Effector memory CD4-positive, alpha-beta T cell (primary cell): ENCODE measurements at places on chromosomes 7 and 10.

- DNase-seq: peak; percentile 12
Measured at GRCh38 chr10:12194752-12195271, 879 bp downstream of the NUDT5 start.

- DNase-seq: no peak
Measured at GRCh38 chr7:94380264-94380663, 14.4 kb upstream of the COL1A2 start.

DNA sequence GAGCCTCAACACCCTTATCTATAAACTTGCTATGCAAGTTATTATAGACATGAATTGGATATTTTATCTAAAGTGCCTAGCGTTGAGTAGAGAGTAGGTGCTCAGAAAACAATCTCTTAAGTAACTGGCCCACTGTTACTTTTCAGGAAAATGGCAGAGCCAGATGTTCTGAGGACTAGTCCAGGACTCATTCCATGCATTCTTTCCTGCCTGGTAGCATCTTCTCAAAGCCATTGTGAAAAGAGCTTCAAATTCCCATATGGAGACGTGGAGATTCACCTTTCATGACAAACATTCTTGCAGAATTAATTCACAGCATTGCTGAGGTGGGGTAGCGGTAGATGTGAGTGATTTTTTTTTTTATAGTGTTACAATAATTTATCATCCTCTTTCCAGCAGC lies 35.9 kb upstream of the ITPRID1 start:
- no peak for DNase-seq

- no peak for DNase-seq
Measured at GRCh38 chr7:138610671-138611170, 90.4 kb downstream of the SVOPL start.

DNA sequence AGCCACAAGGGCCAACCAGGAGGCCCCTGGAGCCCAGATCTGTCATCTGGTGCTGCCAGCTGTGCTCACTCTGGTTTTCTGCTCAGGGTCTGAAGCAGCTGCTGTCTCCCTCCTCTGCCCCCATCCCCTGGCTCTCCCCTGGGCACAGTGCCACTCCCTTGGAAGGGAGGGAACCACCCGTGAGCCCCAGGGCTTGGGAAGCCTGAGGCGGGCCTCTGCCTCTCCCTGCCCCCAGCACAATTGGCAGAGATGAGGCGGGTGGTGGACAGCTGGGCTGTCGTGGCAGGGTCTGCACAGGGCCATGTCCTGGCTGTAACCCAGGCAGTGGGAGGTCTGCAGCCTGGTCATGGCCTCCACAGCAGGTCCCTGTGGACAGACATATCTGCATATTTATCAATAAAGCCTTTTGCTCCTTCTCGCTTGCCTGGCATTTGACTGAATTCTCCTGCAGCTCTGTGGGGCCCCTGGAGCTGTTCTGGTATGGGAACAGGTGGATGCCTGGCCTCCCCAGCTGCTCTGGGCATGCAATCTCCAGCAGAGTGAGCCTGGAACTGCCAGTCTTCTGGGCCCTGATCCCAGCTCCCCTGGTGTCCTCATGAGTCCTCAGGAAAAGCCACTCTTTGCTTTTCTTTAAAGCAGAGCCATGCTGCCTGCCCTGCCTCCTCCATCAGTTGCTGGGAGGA lies 1.6 kb upstream of the ANKRD2 start:
- DNase-seq: no peak

GRCh38 chr7:157370742-157371141 lies 33.9 kb downstream of the DNAJB6 start:
- no peak for DNase-seq

DNA sequence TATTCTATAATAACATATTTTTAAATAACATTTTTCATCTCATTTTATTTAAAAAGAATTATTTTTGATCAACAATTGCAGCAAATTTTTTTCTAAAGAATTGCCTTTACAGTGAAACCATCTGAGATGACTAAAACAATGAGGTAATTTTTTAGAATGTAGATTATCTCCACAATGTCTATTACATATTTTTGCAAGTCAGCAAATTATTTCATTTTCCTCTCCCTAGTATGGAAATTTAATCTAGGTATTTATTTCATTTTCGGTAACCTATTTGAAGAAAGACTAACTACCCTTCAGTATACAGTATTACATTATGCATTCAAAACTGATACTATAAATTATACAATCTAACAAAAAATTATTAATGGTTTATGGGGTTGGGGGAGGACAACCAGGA lies 213.2 kb upstream of the SP4 start:
- DNase-seq: no peak

DNA sequence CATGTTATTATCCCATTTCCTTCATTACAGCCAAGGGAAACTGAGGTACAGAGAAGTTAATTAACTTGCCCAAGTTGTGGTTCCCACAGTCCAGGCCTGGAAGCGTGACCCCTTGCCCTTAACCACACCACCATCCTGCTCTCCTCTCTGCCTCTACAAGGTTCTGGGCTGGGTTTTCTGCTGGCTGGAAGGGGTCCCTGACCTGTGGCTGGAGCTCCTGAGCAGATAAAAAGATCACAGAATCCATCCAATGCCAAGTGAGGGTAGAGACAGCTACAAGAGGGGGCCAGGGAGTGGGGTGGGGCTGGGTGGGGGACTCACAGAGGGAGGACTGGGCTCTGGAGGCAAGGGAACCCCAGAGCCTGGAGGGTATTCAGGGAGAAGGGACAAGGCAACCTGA lies 9.7 kb downstream of the ASB10 start:
- no peak for DNase-seq

DNA sequence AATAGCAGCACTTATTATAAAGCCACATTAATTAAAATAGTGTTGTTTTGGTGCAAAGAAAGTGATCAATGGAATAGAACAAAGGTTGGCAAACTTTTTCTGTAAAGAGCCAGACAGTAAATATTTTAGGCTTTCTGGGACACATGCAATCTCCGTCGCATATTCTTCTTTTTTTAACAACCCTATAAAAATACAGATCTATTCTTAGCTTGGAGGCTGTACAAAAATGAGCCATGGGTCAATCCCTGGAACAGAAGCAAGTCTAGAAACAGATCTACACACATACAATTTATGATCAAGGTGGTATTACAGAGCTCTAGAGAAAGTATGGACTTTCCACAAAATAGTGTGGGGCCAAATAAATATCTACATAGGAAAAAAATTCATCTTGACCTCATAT lies 71.8 kb downstream of the ARHGAP21 start:
- DNase-seq: no peak

- no peak for DNase-seq
Measured at GRCh38 chr10:24406809-24407483, 198.0 kb downstream of the KIAA1217 start.

DNA sequence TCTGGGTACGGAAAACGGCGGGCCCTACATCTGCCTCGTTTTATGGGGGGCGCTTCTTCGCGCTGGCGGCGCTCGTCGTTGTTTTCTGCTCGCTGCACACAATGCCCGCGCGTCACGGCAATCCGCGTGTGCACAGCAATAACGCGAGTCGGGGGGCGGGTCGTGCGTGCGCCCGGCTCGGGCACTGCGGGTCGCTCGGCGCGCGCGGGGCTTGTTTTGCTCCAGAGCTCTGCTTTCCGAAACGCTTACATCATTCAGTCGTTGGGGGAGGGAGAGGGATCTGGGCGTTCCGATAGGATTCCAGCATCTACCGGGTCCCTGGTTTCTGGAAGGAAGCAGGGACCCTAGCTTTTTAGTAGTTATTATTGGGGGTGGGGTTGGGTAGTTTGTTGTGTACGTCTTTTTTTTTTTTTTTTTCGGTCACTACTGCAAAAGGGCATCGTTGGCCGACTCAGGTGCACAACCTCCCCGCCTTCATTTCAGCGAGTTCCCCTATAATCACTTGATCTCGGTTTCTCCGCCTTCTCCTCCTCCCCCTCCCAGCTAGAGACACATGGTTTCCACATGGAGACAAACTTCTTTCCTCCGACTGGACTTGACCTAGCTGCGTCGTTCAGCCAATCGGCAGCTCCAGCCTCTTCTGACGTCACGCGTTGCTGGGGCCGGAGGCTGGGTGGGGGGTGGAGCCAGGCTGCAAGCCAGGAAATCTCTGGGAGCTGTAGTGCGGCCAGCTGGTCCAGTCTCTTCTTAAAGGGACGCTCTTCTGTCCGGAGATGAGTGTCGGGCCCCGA lies 3.5 kb downstream of the MXI1 start:
- DNase-seq: peak; percentile 86

- no peak for DNase-seq
Measured at GRCh38 chr10:77732213-77733003, 94.8 kb upstream of the KCNMA1 start.

DNA sequence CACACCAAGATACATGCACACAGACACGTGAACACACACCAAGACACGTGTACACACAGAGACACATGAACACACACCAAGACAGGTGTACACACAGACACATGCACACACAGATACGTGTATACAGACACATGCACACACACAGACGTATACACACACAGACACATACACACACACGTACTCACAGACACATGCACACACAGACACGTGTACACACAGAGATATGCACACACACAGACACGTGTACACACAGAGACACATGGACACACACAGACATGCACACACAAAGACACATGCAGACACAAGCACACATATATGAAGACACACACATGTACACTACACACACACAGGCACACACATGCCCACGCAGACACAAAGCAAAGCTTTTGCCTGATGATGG lies 134.6 kb downstream of the TCERG1L start:
- no peak for DNase-seq

- DNase-seq: no peak
Measured at GRCh38 chr7:129089521-129090212, 34.8 kb upstream of the TNPO3 start.

- DNase-seq: no peak
Measured at GRCh38 chr7:36192053-36192824, 39.2 kb downstream of the EEPD1 start.

DNA sequence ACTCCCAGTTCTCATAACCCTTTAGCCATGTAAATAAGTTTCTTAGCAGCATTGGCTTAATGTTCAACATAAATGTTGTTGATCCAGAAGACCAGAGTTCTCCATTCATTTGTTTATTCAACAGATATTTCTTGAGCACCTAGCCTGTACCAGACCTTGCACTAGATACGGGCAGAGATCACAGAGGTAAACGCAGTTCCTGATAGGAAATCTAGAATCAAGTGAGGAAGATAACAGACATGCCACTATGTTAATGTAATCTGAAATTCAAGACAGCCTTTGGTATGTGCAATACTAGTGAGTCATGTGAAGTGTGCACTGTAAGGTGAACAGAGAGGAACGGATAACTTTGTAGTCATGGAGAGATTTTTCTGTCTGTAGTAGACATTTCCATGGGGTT lies 3.0 kb downstream of the BUB3 start:
- DNase-seq: no peak

- no peak for DNase-seq
Measured at GRCh38 chr10:98168147-98168546, 33.7 kb downstream of the R3HCC1L start.

DNA sequence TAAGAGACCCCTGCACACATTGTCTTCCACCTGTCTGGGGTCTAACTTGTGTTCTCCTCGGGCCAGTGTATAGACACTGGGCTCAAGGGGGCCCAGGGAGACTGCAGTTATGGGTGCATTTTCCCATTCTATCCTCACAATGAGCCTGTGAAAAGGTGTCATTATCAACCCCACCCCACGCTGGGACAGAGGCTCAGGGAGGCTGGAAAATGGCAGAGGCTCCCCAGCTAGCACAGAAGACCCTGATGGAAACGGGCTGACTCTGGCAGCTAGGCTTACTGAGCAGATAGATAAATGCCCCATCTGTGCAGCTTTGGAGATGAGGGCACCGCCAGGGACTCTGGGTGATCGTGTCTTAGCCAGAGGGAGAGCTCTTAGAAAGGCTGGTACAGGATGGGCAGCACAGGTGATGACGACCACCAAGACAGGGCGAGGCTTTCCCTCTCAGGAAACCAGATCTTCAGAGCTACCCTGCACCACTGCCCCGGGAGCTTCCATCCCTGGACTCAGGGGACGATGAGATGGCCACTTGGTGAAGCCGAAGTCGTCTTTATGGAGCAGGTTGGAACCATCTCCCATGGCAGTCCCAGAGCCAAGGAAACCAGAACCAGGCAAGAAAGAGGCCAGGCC lies 58.2 kb upstream of the CHST15 start:
- DNase-seq: no peak

DNA sequence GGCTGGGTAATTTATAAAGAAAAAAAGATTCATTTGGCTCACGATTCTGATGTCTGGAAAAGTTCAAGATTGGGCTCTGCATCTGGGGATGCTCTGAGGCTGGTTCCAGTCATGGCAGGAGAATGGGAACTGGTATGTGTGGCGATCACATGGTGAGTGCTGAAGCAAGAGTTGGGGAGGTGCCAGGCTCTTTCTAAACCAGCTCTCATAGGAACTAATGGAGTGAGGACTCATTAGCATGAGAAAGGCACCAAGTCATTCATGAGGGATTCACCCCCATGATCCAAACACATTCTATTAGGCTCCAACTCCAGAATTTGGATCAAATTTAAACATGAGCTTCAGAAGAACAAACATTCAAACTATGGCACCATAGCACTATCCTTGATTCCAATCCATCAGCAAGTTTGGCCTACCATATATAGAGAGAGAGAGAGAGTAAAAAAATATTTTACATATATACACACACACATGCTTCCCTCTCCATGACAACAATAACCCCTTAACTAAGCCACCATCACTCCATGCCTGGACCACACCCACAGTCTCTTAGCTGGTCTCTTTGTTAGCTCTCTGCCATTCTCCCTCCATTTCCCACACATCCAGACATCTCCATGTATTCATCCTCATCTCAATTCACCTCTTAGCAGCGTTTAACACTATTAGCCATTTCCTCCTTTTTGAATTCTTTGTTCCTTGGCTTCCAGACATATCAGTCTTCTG lies 57.9 kb downstream of the NPY start:
- DNase-seq: no peak

DNA sequence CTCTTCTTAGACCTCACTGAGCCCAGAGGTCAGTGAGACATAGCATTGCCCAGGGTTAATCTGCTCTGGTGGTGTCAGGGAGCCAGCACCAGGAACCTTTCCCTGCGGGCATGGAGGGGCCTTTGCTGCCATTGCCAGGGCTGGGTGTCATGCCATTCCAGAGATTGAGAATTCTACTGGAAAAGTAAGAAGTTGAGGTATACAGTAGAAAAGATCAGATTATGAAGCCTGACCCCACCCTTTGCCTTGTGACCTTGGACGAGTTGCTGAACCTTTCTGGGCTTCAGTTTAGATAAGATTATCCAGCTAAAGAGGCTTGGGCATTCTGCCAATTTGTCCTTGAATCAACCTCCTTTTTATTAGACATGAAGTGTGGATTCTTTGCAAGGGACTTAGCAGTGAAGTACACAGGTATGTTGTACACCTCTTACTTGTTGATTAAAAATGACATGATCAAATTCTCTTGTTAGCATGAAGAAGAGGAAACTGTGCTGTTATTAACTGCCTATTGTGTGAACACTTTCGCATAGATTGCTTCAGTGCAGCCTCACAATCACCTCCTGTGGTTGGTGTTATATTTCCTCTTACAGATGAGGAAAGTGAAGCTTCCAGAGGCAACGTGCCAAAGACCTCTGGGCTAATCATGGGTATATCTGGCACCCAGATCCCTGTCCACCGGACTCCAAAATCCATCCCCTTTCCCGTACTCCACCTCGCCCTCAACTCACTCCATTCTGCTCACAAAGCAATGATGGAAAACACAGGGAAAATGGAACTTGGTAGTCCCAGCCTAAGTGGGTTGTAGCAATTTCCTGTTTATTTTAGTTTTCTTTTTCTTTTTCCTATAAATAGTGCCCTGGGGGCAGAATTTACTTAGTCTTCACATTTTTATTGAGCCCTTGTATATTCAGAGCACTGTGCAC lies 151.3 kb downstream of the CAMK1D start:
- no peak for DNase-seq

GRCh38 chr7:33630359-33630758 lies 275.0 kb upstream of the BMPER start:
- no peak for DNase-seq

- no peak for DNase-seq
Measured at GRCh38 chr10:2051108-2051507, 313.8 kb upstream of the ADARB2 start.
